ENCODE measurements at places on chromosomes 2 and 18.

DNA sequence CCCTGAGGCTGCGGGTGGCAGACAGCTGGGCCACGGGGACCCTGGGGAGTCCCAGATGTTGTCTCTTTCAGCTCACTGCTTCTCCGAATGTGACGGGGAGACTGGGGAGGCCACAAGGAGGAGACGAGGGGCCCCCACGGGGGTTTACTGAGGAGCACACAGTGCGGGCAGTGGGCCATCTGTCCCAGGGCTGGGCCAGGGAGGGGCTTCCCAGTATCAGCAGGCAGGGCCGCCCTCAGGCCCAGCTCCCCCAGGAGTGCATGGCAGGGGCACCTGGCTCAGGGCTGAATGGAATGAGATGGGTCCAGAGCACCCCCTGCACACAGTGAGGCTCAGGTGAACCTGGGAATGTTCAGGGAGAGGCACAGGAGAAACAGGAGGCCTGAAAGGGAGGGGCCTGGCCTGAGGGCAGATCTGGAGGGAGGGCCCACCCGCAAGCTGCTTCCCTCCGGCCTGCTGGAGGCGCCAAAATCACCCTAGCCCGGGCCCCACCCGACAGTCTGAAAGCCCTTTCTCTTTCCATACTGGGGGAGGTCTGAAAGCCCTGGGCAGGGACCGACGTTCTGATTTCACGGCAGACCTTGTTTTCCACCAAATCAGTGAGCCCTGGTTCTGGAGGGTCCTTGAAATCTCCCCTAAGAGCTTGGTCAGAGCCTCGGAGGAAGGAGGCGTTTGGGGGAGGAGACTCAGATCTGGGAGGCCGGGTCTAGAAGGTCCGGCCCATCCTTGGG lies 35.5 kb upstream of the PTMA start:
- peak; percentile 47 for DNase-seq

- no peak for DNase-seq
These were observed 238.0 kb upstream of the COPS8 start for GRCh38 chr2:236847538-236848263.

- peak; percentile 78 for DNase-seq
These were observed 52.4 kb downstream of the PMS1 start for GRCh38 chr2:189836644-189837043.

DNA sequence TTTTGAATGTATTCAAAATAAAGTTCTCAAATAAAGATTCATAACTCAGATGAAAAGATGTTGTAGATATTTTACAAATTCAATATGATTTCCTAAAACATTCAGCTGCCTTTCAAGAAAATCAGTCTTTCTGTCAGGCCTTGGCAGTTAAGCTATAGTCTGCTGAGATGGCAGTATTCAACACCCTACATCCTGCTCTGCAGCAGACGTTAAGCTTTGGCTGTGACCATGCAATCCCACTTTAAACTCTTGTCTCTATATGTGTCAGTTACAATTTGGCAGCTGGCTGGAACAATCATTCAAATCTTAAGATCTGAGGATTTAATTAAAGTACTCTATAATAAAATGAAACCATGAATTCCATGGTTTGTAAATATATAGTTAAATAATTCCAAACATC lies 567.3 kb upstream of the ZNF804A start:
- no peak for DNase-seq

- DNase-seq, result no peak
These were observed 116.5 kb upstream of the DLX2 start for GRCh38 chr2:172219201-172219600.

GRCh38 chr2:134207589-134208209 lies 46.2 kb upstream of the MGAT5 start:
- DNase-seq, result peak; percentile 64

- DNase-seq, result peak; percentile 66
These were observed 126.3 kb downstream of the TPGS2 start for GRCh38 chr18:36702401-36703013.

DNA sequence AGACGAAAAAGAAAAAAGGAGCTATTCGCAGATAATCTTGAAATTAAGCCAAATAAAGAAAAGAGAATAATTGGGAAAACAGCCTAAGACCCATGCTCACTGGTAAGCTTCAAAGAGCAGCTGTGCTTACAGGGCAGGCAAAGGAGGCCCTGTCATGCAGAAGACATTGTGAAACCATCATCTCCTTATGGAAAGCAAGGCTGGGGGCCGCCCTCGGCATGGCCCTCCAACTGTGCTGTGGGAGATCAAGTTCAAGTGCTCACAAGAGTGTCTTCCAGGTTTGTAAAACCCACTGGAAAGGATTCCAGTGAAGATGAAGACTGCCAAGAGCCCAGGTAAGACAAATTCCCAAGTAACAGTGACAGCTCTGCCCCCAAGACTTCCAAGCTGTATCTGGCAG lies 32.2 kb downstream of the ACVR1 start:
- DNase-seq, result no peak

- DNase-seq, result peak; percentile 97
These were observed 18.8 kb downstream of the COX7A2L start for GRCh38 chr2:42342061-42342794.

DNA sequence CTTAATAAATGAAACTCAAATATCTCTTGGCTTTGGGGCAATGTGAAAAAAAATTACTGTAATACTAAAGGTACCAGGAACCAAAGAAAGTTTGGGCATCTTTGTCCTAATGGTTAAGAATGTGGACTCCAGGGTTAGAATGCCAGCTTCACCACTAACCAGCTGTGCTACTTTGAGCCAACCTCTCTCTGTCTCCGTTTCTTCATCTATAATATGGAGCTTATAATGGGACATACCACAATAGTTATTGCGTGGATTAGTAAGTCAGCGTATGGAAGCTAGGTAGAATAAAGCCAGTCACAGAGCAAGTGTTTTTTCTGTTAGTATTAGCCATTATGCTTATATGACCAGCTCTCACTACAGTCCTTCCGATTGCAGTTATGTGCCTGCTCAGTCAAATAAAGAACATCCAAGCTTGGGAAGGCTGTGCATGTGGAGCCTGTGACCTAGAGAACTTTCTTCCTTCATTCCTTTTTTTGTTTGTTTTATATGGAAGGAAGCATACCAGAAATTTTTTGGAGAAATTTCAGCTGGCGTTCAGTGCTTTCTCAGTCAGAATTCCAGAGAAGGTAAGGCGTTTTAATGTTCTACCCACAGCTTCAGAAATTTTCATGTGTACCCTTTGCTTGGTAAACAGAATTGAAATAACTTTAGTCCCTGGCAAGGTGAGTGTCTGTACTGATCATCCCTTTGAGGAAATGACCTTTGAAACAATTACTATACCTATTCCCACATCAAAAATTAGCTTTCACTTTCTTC lies 114.0 kb upstream of the RND3 start:
- peak; percentile 37 for DNase-seq

DNA sequence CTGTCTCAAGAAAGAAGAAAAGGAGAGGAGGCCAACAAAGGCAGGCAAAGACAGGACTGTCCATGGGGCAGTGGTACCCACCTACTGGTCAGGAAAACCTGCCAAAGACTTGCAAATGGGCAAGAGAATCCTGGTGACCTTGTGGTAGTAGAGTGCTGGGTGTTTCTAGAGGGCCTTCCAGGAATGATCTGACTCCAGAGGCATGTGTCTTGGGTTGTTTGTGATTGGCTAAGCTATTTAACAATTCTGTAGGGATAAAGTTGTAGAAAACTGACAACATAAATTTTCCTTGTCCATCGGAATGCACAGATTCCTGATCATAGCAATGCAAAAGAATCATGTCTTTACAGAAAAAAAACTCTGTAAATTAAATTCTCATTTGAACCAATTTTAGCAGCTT lies 68.5 kb upstream of the ZNF532 start:
- DNase-seq, result peak; percentile 16

GRCh38 chr18:72738136-72738535 lies 129.7 kb downstream of the NETO1 start:
- DNase-seq, result no peak

GRCh38 chr2:14804902-14805301 lies 172.4 kb downstream of the LRATD1 start:
- no peak for DNase-seq
